ENCODE measurements at places on chromosomes 12 and 14.

DNA sequence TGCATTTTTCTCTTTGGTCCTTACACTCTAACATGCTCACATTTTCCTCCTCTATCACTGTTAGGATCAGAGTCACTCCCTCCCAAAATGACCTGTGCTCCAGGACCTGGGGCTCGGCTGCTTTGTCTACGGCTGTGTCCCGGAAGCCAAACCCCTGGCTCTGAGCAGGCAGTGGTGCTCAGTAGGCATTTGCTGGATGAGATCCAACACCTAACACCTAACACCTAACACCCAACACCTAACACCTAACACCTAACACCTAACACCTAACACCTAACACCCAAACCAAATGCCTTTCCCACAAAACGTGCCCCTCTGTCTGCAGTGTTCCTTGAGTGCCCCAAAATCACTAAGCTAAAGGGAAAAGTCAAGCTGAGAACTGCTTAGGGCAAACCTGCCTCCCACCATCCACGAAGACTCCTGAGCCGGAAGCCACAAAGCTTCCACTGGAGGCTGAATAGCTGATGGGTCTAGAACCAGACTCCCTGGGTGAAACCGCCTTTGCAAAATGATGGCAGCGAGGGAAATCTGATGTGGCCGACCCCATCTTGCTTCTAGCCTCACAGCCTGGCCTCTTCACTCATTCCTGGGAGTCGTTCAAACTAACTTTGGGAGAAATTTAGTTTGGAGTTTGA is 29.2 kb downstream of the HSP90AA1 start:
- DNase-seq, result no peak

- DNase-seq, result no peak
Observed at GRCh38 chr14:30990770-30991169, 34.7 kb upstream of the AP4S1 start.

- DNase-seq, result no peak
Observed at GRCh38 chr14:99670361-99671234, 13.5 kb upstream of the CYP46A1 start.

DNA sequence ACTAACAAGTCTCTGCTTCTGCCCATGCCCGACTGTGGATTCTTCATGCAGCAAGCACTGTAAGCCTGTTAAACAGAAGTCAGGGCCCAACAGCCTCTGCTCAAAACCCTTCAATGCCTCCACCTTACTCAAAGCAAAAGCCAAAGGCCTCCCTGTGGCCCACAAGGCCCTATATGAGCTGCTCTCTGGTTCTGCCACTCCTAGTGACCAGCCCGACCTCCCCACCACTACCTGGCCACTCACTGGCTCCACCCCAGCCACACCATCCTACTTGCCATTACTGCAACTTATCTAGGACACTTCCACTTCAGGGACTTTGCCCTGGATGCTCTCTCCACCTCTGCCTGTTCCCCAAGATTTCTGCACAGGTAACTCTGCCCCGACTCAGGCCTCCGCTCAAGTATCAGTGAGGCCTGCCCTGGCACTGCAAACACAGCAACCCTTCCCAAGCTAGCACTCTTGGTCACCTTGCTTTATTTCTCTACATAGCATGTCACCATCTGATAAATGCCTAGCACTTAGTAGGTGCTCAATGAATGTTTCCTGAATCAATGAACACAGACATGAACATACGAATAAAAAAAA is 88.9 kb downstream of the ITPR2 start:
- DNase-seq, result no peak

DNA sequence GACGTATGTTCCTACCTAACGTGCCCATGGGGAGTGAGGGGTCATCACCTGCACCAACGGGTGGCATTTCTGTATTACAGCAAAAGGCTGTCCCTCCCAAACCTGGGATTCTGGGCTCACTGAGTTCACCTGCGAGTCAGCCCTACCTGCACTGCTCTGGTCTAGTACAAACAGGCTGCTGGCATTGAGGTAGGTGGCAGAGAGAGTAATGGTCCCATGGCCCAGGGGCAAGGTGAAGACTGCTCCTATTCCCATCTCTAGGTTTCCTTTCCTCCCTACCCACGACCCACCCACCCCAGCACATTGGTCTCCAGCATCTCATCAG is 421 bp downstream of the SUOX start:
- DNase-seq, result no peak

DNA sequence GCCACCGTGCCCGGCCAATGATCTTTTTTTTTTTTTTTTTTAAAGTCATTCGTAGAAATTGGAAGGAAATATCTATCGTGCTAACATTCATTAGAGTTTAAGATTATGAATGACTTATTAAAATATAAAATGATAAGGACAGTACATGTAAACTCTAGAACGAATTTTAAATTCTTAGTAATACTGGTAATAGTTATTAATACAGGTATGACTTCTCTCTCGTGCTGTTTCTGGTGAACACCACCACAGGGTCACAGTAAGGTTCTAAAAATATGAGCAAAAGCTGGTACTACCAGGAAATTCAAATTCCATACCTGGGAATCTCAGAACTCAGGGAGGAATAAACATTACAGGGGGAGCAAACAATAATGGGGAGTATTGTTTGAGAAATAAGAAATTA is 26.2 kb downstream of the WNK1 start:
- DNase-seq, result no peak

DNA sequence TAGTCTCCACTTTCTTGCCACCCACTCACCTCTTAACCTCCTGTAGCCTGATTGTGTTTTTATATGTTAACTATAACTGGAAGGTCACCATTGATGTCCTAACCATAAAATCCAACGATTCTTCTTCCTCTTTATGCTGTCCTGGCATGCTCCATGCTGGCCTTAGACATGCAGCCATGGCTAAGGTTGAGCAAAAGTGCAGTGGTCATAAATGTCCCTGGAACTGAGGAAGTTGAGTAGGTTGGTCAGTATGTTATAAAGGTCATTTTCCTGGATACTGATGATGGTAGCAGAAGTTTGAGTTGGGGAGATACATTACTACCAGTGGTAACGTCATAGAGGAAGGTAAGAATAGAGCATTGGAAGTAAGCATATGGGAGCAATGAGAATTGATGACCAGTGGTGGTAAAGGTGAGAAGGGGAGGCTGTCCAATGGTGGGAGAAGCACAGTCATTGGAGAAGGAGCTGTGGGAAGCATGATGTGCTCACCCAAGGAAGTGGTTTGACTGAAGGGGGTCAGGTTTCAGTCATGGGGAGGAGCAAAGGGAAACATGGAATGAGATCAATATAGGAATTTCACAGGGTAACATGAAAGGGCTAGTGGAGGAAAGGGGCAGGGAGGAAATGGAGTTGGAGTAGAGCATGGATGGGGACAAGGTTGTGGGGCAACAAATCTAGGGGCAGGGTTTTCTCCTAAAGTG is 240.8 kb downstream of the DACT1 start:
- DNase-seq, result no peak

DNA sequence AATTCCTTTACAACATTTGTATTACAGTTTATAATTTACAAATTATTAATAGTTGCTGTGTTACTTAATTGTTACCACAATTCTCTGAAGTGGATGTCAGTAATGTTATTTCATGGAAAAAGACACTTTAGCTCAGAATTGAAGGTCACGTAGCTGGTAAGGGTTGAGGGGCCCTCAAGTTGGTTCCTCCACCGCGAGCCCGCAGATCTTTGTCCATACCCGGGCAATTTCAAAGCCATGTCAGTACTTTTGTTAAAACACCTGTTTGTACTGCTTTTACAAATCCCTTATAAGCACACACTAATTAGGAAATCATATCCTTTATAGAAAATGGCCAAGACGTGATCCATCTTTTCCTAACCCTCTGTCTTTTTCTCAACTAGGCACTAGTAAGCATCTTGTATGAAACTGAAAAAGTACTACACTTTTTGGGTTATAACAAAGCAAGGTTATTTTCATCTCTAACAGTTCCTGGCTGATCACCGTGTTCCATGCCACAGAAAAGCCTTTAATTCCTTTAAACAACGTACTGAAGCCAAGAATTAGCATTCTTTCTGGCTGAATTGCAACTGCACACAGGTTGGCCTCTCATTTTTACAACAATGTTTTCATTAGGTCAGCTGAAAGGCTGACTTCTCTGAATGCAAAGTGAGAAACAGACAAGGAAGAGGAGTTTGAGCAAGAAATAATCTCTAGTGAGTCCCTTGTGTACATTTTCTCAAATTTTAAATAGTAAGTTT is 76.1 kb downstream of the CNTN1 start:
- no peak for DNase-seq

DNA sequence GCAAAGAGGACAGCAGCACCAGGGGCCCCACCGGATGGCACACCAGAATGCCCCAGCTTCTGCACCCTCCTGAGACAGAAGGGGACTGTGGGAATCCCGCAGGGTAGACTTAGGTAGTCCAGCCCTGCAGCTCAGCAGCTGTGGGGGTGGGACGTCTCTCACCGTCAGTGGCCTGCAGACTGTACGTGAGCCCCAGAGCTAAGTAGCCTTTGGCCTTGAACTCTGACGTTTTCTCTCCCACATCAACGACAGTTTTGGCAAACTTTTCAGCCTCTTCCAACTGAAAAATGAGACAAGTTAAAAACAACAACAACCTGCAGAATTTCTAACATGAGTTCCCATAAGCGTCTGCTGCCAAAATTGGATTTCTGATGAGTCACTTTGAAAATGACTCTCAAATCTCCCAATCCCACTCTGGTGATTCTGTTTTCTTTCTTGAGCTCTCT is 161.4 kb downstream of the TTC7B start:
- DNase-seq, result no peak

- DNase-seq, result no peak
Observed at GRCh38 chr12:100794441-100795173, at the start of gene ANO4. Gene ANO4 (plus strand): TSS chr12:100794776. CDS start chr12:100901786, 107,010 bp downstream.

DNA sequence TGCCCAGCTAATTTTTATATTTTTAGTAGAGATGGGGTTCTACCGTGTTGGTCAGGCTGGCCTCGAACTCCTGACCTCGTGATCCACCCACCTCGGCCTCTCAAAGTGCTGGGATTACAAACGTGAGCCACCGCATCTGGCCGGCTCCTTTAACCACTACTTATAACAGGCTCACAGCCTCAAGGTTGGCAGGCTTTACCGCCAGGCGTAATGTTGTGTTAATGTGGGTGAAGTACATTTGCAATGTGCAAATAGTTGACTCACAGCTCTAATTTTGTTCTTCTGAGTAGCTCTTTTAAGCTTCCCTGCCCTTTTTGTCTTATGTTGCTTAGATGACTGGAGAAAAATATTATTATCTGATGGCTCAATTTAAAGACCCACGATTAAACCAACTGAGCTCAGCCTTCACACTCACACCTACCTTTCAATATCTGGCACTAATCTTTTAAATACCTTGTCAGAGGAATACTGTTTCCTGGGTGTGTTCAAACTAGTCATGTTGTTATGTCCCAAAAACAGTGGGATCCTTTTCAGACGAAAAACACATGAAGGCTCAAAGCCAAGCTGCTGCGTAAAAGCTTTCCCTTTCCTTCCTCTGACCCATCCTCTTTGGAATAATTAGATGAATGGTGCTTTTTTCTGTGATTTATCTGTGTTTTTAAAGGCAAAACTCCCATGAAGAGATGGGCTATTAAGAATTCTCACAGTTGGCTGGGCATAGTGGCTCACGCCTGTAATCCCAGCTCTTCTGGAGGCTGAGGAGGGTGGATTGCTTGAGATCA is 57.2 kb upstream of the USP44 start:
- DNase-seq, result no peak

Measured in T-helper 22 cell (primary cell).